Naive thymus-derived CD4-positive, alpha-beta T cell (primary cell): ENCODE measurements at places on chromosomes 1 and 21. TPM values are rescaled to one million over a fixed set of nuclear protein-coding genes. Genes with fewer than 3 reads are reported as not detected.

- no peak overlapping the region for H3K27ac ChIP-seq
- DNase-seq = no peak
- no peaks in the 10 kb centered on the region for H3K27me3 ChIP-seq
- peaks cover 6% of the 10 kb centered on the region for H3K36me3 ChIP-seq
- H3K4me1 ChIP-seq = no peaks in the 10 kb centered on the region
Observed at GRCh38 chr1:63401945-63402344, 34.5 kb downstream of the ALG6 start.

DNA sequence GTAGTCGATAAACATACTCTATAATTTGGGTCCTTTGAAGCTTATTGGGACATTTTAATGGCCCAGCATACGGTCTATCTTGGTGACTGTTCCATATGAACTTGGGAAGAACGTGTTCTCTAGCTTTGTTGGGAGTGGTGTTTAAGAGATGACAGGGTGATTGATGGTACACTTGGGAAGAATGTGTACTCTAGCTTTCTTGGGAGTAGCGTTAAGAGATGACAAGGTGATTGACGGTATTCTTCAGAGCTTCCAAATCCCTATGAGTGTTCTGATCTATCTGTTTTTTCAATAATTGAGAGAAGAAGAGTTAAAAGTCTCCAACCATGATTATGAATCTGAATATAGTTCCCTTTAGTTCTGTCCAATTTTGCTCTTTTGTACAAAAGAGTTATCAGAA is 9.4 kb downstream of the NPHP4 start:
- no peaks in the 10 kb centered on the region for H3K27me3 ChIP-seq
- no peaks in the 10 kb centered on the region for H3K36me3 ChIP-seq
- H3K27ac ChIP-seq = no peak overlapping the region
- no peak for DNase-seq
- no peak overlapping the region for H3K4me3 ChIP-seq

DNA sequence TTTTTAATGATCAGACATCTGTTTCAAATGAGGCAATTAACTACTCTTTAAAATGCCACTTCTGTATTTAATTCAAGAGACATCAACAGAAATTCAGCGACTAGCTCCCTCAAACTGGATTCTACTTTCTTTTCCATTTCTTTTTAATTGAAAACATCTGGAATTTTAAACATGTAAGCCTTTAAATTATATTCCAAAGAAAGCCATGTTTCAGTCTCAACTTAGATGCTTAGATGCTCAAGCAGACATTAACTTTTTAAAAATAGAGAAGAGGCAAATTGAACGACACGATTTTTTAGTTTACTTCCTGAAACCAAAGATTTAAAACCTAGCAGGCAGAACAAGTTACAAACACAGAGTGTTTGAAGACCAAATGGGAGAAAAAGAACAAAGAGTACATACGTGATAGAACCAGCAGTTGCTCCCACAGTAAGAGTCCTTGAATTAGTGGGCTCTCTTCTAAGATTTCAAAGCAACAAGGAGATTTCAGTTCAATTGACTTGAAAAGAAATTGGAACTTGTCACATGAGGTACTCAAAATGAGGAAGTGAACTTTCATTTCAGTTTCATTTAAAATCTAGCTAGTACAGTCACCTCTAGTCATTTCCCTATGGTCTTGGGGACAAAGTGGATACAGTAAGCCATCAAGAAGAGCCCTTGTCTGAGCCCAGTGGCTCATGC is at the start of gene CTSS:
Gene CTSS, minus strand, starts transcription at position 483 of the 681 bp plus-strand sequence. CDS start 1,015 bp downstream, outside the sequence.
- no peak for DNase-seq
- H3K4me1 ChIP-seq = peaks cover 15% of the 10 kb centered on the region
- no peaks in the 10 kb centered on the region for H3K27me3 ChIP-seq
- H3K4me3 ChIP-seq = peak within 1 kb of the TSS; percentile 60
- H3K36me3 ChIP-seq = no peaks in the 10 kb centered on the region

GRCh38 chr1:58926152-58926551 is 142.3 kb upstream of the JUN start:
- H3K27ac ChIP-seq = no peak overlapping the region
- H3K36me3 ChIP-seq = no peaks in the 10 kb centered on the region
- no peak for DNase-seq
- H3K4me3 ChIP-seq = no peak overlapping the region
- no peaks in the 10 kb centered on the region for H3K27me3 ChIP-seq
- peaks cover 5% of the 10 kb centered on the region for H3K4me1 ChIP-seq

DNA sequence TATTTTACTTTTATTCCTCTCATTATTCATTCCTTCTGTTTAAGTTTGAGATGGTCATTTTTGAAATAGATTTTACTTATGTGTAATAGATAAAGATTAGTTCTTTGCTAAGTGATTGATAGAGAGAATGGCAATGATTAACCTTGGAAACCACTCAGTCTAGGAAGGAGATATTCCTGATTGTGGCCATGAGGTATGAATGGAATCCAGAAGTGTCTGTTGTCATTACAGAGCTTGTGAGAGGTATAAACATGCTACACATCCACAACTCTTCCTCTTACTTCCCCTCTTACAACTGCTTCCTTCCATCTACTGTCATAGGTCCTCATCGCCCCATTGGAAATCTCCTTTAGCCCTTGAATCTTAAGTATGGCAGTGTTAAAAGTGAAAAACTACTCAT is 988.8 kb upstream of the B3GALT2 start:
- no peak for DNase-seq
- H3K4me1 ChIP-seq = no peaks in the 10 kb centered on the region
- H3K36me3 ChIP-seq = no peaks in the 10 kb centered on the region
- no peaks in the 10 kb centered on the region for H3K27me3 ChIP-seq
- H3K4me3 ChIP-seq = no peak overlapping the region
- H3K27ac ChIP-seq = no peak overlapping the region

GRCh38 chr1:46133781-46134350 is 1.4 kb upstream of the PIK3R3 start:
- peaks cover 5% of the 10 kb centered on the region for H3K36me3 ChIP-seq
- peaks cover 7% of the 10 kb centered on the region for H3K4me1 ChIP-seq
- no peak for DNase-seq
- peaks cover 4% of the 10 kb centered on the region for H3K27me3 ChIP-seq
- no peak overlapping the region for H3K4me3 ChIP-seq

DNA sequence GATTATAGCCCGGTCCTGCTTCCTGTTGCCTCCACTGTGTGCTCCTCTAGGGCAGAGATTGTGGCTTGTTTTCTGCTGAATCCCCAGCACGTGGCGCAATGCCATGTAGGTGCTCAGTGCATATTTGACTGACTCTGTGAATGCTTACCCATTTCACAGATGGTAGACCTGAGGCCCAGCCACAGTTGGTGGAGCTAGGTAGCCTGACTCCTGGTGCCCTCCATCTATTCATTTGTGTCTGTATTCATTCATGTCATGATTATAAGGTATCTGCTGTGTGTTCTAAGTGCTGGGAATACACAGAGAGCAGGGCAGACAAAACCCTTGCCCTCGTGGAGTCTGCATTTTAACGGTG is 22.5 kb downstream of the TNFRSF1B start:
- H3K4me1 ChIP-seq = peaks cover 8% of the 10 kb centered on the region
- H3K27me3 ChIP-seq = no peaks in the 10 kb centered on the region
- no peak for DNase-seq
- peaks cover 7% of the 10 kb centered on the region for H3K36me3 ChIP-seq
- H3K4me3 ChIP-seq = no peak overlapping the region

Gene MEX3A
- total RNA-seq = 0.05 and 0.12 TPM in 2 replicates
